NCI-H460 (cell line): ENCODE measurements at places on chromosomes 2 and 18.

DNA sequence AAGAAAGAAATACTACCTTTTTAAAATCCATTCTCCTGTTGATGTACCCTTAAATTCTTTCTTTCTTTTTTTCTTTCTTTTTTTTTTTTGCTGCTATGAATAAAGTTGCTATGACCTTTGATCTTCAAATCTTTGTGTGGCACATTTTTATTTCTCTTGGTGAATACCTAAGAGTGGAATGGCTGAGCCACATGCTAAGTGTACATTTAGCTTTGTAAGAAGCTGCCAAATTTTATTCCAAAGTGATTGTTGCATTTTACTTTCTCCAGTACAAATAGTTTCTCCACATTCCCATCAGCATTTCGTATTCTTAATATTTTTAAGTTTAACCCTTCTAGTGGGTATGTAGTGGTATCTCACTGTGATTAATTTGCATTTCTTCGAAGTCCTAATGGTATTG lies 88.8 kb upstream of the RAB27B start:
- no peak for DNase-seq

- DNase-seq: no peak
These were observed 62.9 kb downstream of the EML4 start for GRCh38 chr2:42232024-42232423.

DNA sequence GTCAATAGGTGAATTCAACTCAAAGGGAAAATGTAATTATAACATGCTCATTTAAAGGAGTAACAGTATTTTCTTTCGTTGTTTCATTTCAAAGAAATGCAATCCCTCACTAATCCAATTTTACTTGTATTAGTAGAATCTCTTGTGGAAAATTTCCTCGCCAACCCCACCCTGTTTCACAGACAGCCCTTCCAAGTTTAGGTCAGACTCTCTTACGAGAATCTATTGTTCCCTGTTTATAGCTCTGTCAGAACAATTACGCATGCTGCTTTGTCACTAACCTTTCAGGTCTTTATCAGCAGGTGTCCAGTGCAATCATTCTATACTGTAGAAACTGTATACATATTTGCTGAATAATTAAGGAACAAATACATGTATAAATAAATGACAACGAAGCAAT lies 657.8 kb upstream of the LINC00305 start:
- no peak for DNase-seq

- no peak for DNase-seq
These were observed 137.7 kb downstream of the SNTG2 start for GRCh38 chr2:1088192-1088860.

DNA sequence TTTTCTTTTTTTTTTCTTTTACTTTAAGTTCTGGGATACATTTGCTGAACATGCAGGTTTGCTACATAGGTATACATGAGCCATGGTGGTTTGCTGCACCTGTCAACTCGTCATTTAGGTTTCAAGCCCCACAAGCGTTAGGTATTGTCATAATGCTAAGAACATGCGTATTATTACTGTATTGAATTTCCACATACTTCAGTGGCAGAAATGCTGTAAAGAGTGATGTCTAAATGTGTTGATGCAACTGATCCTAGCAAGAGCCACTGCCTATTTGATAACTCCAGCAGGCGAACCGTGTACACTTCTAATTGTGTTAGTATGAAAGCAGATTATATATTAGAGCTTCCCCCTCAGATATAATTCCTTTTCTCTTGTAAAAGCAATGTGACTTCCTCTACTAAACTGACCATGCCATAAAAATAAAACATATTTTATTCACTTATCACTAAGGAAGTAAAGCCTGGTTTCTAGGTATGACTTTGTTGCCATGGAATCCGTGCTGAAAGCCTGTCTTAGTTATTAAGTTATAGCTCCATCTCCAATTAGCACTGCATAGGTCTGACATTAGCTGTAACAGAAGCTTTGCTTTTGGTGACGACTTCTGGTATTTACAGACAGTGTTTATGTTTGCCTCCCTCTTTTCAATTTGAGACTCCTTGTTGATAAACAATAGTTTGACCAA lies 280.0 kb downstream of the GALR1 start:
- DNase-seq: no peak

DNA sequence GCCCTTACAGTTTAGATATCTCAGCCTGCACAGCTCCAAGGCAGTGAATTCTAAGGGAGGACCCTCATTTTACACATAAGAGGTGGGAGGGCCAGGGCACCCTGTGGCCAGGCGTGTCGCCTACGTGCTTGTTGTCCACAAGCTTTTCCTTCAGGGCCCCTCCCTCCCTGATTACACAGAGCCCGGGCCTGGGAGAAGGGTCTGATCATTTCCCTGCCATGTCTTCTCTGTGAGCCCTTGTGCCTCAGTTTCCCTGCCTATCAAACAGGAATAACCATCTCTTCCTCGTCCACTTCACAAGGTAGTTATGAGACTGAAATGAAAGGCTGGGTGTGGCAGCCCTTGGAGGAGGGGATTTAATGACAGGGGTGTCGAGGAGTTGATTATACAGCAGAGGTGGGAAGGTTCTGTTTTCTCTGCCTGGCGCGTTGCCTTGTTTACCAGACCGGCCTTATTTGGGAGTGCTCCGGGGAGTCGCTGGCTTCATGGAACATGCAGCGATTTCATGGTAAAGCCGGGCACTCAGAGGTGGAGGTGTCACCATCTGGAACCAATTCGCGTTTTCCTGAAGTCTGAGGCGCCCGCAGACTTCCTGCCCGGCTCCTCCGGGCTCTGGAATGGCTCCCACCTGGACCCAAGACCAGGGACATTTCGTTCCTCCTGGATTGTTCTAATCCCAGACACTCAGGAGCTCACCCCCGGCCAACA lies 208.9 kb downstream of the KLHL29 start:
- DNase-seq: no peak
